CD4-positive, alpha-beta T cell treated with Interleukin-4 for 4 hours (primary cell): ENCODE measurements at places on chromosomes 6 and 20.

DNA sequence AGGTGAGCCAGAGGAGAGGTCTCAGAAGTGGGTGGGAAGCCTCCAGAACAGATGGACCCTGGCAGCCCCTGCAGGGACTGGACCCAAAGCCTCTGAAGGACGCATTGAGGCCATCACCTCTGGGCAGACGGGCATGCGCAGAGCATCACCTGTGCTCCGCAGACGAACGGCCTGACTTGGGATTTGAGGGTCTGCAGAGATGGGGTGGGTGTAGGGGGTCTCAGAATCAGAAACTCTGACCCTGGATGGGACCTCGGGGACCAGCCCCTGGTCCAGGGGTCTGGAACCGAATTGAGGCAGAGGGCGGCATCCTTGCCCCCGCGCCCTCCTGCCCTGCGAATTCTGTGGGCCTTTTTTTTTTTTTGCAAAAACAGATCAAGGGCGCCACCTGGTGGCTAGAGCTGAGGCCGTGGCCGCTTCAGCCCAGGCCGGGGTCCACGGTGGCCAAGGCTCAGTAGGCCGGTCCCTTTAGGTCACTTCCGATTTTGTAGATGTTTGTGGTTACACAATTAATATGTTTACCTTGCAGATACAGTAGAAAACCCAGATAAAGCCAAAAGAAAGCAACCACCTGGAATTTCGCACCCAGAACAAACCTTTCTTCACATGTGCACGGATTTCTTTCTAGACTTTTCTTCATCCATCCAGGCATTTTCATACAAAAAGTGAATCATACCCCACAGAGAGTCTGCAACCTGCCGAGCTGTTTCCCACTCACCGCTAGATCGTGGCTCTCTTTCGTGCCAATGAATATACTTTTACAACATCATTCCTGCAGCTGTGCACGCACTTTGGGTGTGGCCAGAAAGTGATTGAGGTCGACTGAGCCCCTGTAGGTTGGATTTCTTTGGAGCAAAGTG, 25.9 kb downstream of the ZBP1 start:
- DNase-seq = peak; percentile 27

GRCh38 chr20:36856691-36857635, 19.0 kb upstream of the TLDC2 start:
- peak; percentile 27 for DNase-seq

GRCh38 chr6:149384464-149384863, 15.6 kb upstream of the SUMO4 start:
- no peak for DNase-seq

DNA sequence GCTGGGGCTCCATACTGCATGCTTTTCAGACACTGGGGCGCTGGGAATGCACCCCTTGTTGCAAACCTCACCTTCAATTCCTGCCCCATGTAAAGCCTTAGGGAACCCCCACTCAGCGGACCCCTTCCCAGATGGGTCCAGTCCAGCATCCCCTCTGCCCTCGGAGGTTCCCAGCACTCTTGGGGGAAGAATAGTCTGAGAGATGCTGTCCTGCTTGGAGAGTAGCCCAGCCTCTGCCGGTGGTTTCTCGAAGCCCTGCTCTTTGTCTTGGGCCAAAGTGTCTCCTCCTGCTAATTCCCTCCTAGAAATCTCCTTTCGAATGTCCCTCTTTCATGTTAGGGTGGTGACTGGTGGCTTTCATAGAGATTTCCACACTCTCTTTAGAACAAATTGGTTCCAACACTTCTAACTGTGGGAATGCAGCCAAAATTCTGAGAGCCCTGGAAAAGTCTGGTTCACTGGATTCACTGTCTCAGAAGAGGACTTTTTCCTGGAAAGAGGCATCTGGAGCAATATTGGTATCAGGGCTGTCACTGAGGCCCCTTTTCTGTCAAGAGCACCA, 24.9 kb upstream of the SULF2 start:
- DNase-seq = no peak
